CD8-positive, alpha-beta memory T cell (primary cell): ENCODE measurements at places on chromosomes 6 and 20. TPM values are rescaled to one million over a fixed set of nuclear protein-coding genes. Genes with fewer than 3 reads are reported as not detected.

The C6orf58 gene
- not detected for polyA plus RNA-seq

The TMEM14C gene
- 79.8 TPM for polyA plus RNA-seq

The PBOV1 gene
- polyA plus RNA-seq = not detected

The TGM3 gene
- polyA plus RNA-seq = not detected

The BAG2 gene
- 2.3 TPM for polyA plus RNA-seq

The TCP1 gene
- 98.2 TPM for polyA plus RNA-seq

The CFB gene
- 0.83 TPM for polyA plus RNA-seq

The FANCE gene
- 6.5 TPM for polyA plus RNA-seq

The RNF39 gene
- polyA plus RNA-seq = 0.17 TPM

The APCDD1L gene
- polyA plus RNA-seq = not detected

The MUC21 gene
- polyA plus RNA-seq = not detected

The TNFRSF21 gene
- polyA plus RNA-seq = 0.06 TPM

The GHRH gene
- polyA plus RNA-seq = not detected

The GDAP1L1 gene
- not detected for polyA plus RNA-seq

The BPIFB1 gene
- polyA plus RNA-seq = not detected
